ENCODE measurements at places on chromosomes 3 and 15.

DNA sequence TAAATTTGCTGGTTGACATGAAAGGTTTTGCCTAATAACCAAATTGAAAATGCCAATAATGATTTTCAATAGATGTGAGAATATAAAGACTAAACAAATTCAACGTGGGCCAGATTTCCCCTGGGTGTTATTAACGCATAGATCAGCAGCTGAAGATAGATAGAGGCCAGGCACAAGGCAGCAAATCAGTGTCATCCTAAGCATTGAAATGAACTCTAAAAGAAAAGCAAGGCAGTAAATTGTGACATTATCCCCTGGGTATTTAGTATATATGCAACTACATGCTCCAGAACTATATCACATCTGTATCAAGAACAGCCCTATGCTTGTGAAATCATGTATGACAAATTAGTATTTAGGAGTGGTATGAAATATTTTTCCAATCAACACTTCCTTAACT, 167.1 kb upstream of the EPHA3 start:
- DNase-seq: no peak

GRCh38 chr3:113804661-113805060, 33.9 kb upstream of the GRAMD1C start:
- no peak for DNase-seq

- no peak for DNase-seq
Measured at GRCh38 chr3:138399766-138400165, 34.6 kb upstream of the ESYT3 start.

- DNase-seq: no peak
Measured at GRCh38 chr3:80079886-80080285, 312.1 kb upstream of the ROBO1 start.

- DNase-seq: no peak
Measured at GRCh38 chr3:160455846-160456245, 6.3 kb upstream of the TRIM59 start.

- DNase-seq: no peak
Measured at GRCh38 chr15:70826634-70827033, 27.3 kb downstream of the LARP6 start.

DNA sequence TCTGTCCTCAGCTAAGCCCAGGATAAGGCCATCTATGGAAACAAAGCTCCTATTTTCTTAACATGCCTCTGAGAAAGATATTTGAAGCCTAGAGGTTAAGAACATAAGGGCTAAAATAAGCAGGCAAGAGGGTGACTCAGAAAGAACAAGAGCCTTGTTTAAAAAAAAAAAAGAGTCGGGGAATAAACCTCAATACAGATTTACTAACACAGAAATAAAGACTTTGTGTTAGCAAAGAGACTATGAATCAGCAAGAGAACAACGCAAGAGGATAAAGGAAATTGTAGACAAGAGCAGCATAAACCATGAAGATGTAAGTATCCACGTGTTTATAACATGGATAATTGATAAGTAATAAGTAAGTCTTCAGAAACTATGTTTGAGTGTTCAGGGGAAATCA, 36.0 kb downstream of the RAB27A start:
- no peak for DNase-seq

Measured in natural killer cell (primary cell).